ENCODE measurements at places on chromosomes 4 and X.
A peak's percentile ranks its signal among the peaks of the same experiment; 100 is the strongest.

- no peak for DNase-seq
Observed at GRCh38 chrX:81586096-81586495, 384.2 kb downstream of the SH3BGRL start.

DNA sequence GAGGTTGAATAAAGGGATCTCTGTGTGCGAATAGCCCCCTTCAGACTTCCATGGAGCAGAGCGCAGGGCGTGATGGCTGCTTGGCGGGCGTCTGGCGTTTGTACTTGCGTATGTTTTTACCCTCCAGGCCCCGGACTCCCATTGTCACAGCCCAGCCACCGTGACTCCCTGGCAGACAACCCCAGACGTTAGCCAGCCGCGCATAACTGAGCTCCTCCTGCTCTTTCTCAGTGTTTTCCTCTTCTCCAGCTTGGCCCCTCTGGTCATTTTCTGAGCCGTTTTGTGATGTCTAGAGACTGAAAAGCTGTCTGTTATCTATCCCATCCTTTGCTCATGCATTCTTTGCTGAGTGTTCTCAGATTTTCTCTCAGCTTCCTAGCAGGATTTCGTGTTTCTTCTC is 54.3 kb downstream of the IGFBP7 start:
- no peak for DNase-seq

DNA sequence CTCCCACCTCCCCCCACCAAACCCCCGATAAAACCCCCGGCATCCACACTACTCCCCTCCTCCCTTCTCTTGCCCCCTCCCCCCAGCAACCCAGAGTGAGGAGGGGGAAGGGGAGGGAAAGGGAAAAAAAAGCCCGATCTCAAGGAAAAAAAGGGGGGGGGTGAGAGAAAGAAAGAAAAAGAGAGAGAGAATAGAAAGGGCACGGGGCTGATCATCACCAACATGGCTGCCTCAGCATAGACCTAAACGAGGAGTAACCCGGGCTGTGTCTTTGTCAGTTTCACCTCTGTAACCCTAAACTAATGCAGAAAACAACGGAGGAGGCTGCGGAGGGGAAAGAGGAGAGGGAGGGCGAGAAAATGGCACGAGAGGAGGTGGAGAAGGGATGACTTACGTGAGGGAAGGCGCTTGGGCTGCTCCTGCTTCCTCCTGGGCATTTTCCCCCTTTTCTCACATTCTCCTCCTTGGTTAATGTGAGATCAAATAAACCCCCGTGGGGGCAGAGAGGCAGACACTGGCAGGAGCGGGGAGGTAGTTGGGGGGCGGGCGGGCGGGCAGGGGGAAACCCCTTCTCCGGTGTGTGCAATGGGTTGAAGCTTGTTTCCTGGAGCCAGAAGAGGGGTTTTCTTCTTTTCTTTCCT is 532 bp downstream of the ZNF827 start:
- DNase-seq: peak; percentile 66

DNA sequence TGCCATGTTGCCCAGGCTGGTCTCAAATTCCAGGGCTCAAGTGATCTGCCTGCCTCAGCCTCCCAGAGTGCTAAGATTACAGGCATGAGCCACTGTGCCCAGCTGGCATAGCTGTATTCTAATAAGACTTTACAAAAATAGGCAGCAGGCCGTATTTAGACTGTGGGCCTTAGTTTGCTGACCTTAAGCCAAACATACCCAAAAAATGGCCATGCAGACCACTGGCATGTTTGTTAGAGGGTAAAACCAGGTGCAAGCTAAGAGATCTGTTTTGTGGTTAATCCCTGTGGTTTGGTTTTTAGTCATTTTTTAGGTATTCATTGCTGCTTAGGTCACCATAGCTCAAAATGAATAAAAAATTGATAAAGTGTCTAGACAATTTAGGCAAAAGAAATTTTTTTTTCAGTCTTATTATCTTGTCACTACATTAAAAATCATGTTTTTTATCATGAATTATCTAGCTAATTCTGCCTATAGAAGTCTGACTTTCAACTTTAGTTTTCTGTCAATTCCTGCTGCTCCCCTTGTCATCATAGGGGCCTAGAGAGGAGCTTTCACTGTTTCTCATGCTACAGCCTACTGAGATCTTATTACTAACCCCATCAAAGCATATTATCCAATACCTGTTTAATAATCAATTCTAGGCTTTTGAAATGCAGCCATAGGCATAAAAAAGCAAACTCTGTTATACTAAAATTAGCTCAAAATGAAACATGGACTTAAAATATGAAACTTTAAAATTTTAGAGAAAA is 7.5 kb upstream of the SPINK2 start:
- no peak for DNase-seq

DNA sequence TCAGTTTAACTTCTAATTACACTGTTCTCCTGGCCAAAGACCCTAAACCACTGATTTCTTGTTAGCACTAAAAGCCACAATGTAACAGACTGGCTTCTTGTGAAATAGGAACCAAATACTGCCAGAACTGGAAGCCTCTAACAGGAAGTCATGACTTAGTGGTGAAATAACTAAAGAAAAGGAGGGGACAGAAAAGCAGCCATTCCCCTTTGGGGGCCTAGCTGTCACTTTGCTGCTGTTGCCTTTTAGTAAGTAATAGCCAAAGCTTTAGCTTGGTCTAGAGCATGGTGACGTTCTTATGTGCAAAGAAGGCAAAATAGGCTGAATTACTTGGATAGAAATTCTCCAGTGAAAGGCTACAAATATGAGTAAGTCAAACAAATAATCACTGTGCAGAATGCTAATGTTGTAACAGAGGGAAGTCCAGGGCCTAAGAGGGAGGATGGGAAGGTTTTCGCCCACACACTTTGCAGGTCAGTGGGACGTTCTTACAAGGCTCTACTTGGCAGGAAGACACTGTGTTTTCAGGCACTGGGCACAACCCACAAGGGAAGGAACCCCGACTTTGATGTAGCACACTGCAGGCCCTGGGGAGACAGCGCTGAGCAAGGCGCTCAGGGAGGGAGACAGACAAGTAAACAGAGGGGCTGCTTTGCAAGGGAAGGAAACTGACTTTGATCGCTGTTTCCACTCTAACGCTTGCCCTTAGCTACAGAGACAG is 16.7 kb downstream of the GAB3 start:
- DNase-seq: peak; percentile 65

DNA sequence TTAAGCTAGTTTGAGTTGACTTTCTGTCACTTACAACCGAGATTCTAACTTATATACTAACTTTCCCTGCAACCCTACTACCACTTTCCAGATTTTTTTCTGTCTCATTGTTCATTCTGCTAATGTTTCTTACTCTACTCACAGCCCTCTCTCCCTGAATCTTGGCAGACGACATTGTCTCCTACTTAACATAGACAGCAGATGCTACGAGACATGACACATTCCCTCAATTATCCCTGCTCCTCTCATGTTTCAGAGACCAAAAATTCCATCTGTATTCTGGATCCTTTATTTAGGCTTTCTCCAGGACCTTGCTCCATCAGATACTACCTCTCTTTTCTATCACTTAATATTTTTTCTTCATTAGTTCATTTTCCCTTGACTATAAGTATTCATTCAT is 379.1 kb upstream of the TEX13C start:
- no peak for DNase-seq

- DNase-seq: no peak
Observed at GRCh38 chr4:135281230-135281629, 1079.6 kb upstream of the PABPC4L start.

DNA sequence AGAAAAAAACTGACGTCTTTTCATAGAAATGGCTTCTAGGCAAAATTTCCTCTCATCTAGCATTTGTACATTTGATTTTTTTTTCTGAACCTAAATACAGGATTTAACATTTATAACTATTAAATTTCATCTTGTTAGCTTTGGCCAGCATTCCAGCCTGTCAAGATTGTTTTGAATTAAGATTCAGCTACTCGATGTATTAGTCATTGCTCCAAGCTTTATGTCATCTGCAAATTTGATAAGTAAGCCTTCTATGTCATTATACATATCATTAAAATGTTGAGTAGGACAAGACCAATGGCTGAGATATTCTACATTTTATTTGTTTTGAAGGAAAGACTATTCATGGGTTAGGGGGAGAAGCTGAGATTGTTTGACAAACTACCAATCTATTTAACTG is 46.7 kb downstream of the DDX53 start:
- no peak for DNase-seq

GRCh38 chr4:48372272-48372671 is 30.9 kb downstream of the SLAIN2 start:
- no peak for DNase-seq

DNA sequence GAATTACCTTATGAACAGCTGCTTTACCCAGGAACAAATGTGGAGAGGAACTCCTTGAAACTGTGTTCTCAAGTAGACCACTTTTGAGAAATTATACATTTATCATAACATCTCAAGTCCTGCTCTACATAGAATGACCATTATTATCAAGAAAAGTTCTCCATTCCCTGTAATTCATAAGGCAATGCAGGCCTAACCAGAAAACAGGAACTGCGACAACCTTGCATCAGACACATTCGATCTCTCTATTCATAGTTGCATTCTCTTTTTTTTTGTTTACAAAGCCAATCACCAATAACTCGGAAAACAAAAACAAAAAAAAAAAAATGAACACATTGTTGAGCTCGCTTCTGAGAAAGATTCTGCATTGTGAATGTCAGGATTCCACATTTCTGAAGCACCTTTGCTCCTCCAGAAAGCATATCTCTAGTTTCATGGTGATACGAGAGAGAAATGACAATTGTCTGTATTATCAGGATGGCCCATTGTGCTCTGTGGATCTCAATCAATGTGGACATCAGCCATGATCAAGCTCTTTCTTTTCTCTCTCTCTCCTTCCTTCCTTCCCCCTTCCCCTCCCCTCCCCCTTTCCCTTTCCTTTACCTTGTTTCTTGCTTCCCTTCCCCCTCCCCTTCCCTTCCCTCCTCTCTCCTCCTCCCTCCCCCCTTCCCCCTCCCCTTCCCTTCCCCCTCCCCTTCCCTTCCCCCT is 32.4 kb upstream of the CD99 start:
- DNase-seq: no peak

DNA sequence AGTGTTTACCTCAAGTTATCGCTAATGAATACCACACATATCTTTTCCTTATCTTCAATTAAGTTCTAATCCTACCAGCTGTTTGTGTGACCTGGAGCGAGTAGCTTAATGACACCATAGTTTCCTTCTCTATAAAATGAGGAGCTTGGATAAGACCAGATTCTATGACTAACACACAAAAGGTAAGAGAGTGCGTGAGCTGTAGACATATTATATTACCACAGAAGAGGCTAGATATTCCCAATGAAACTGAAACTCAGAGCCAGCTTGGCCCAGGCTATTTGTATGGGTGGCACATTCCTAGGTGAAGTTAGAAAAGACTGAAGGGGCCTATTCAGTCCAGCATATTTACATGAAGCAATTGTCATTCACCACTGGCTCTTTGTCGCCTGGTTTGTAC is 30.2 kb downstream of the ASB5 start:
- no peak for DNase-seq
